NCI-H2171 treated with DMSO at 0.1 percent for 48 hours (cell line): ENCODE measurements at places on chromosomes 7 and 10.

DNA sequence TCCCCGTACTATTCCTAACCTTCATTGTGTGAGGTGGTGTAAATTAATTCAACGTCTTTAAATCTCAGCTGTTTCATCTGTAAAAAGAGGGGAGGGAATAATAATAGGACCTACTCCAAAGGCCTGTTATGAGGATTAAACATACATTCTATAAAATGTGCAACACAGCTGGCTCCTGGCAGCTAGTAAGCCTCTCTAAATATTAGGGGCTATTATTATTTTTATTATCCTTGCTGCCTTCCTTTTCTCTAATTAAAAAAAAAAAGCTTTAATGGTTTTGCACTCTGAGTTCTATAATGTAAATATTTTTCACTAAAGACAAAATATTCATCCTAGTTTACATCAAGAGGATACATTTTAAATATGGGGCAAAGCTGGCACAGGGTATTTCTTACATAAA lies 19.5 kb downstream of the EXOC4 start:
- DNase-seq = no peak

- no peak for DNase-seq
Measured at GRCh38 chr7:117874191-117874700, 1.0 kb upstream of the CTTNBP2 start.

DNA sequence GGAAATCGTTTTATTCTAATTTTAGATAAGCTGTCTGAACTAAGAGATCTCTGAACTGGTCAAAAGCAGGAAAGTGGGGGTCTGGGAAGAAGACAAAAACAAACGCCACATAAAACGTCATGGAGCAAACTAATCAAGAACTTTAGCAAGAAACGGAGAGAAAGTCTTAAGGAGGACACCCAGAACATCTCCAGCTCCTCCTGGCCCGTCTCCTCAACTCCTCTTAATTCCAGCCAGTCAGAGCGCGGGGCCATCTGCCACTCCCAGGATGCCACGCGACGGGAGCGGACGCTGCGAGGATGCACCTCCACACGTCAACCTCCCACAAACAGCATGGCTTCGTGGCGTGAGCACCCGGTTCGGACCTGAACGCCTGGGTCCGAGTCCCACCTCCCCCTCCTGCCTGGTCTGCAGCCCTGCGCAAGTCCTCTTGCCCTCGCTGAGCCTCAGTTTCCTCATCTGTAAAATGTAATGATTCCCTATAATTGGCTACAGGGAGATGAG lies 598 bp downstream of the MMS19 start:
- DNase-seq = peak; percentile 78

DNA sequence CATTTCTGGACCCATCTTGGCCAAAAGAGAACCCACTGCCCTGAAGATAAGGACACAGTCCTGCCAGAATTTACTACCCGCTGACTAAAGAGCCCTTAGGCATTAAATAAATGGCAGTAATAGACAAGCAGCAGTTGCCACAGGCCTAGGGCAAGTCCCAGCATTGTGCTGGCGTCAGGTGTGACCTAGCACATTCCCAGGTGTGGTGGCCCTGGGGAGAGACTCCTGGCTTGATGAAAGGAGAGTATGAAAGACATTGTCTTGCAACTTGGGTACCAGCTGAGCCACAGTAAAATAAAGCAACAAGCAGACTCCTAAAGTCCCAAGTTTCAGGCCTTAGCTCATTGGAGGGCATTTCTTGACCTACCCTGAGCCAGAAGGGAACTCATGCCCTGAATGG lies 715.7 kb upstream of the SORCS1 start:
- no peak for DNase-seq

- DNase-seq = no peak
Measured at GRCh38 chr7:39357648-39358047, 208.6 kb upstream of the YAE1 start.

DNA sequence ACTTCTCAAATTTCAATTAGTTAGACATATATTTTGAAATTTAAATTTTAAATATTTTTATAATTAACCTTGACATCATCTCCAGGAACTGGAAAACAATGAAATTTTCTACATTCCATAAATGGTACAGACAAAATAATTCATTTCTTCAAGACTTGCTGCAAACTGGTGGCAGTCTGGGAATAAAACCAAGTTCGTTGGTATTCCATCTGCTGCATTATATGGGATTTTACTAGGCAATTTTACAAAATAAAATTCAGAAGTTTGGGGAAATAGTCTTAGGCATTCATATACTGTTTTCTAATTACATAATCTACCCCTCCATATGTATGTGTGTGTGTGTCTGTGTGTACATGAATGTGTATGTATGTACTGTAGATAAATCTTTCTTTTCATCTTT lies 984.6 kb upstream of the KCND2 start:
- no peak for DNase-seq

DNA sequence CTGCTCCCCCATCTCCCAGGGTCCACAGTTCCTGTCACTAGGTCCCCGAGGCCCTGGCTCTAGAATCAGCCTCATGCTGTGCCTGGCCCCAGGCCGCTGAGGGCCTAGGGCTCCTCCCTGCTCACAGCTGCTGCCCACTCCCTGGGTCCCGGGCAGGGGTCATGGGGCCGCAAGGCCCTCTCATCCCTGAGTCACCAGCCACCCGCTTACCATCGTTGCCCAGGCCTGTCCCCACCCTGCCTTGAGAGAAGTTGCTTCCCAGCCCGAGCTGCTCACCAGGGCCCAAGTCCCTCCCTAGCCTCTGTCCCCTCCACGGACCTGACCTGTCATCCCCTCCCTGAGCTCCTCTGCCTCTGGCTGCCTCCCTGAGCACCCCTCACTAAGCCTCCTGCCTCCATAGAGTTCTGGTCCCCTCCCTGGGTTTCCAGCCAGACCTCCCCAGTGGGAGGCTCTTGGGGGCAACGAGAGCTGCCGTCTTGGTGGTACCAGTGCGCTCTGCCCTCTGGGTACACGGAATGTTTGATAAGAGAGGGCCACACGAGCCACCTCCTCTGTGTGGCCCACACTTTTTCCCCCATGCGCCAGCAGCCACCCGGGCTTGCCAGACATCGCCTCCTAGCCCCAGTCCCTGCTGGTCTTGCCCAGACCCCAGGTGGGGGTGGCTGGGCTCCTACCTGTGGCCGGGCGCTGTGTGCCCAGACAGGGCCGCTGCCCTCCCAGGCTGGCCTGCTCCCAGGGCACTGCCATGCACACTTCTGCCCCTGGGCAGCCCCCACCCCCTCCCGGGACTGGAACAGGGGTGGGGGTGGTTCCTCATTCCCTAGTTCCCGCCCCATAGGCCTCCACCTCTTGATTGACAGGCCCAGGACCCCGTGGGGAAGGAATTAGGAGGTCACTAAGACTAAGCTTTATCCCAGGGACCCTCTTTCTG lies 21.3 kb downstream of the MLXIPL start:
- DNase-seq = no peak

DNA sequence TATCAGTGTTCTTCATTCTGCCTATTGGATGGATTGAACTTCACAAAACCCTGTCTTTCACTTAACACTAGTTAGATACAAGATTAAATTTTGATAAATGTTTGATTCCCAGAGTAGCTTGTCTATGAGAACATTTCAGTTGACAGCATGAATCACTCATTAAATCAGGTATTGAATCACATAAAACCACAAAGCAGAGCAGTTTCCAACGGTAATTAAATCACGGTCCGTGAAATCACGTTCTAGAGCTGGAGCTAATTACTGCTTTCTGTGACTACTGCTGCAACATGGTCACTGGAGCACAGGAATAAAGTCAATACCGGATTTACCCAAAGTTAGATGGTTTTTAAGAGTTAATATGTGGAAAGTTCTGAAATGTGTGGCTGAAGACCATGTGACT lies 257.8 kb upstream of the PCDH15 start:
- DNase-seq = no peak

DNA sequence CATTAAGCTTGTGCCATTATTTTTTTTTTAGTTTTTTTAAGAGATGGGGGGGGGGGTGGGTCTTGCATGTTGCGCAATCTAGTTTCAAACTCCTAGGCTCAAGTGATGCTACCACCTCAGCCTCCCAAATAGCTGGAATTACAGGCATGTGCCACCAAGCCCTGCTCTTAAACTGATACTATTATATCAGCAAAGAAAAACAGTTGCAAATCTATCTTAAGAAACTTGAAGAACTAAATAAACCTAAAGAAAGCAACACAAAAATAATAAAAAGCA lies 47.5 kb downstream of the BRAF start:
- no peak for DNase-seq

GRCh38 chr7:33933611-33934281 lies 28.4 kb downstream of the BMPER start:
- no peak for DNase-seq

- DNase-seq = peak; percentile 12
Measured at GRCh38 chr10:34814223-34814912, 728 bp downstream of the PARD3 start.

DNA sequence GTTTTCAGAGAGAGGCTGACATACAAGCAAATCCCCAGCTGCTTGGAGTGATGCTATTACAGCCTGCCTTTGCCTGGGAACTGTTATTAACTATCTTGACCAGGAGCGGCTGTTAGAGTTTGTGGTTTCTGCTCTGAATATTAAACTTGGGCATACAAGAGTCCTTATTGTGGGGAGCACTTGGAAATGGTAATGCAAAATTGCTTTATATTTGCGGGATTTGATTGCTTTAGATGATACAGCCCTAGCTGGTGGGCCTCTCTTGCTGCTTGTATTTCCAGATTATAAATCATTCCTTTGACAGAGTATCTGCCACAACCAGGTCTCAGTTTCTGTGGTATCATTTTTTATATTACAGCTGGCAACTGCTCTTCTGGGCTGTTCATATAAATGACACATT lies 101.9 kb upstream of the FAM204A start:
- no peak for DNase-seq

DNA sequence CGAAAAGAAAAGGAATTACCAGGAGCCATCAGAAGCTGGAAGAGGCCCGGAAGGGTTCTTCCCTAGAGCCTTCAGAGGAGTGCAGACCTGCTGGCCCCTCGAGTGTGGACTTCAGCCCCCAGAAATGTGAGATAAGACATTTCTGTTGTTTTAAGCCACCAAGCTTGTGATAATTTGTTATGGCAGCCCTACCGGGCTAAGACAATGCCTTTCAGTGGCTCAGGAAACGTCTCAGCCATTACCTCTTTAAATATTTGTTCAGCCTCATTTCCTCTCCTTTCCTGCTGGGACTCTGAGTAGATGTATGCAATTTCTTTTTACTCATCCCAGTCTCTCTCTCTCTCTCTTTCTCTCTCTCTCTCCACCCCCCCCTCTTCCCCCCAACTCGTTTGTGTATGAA lies 174.7 kb upstream of the GRB10 start:
- no peak for DNase-seq

DNA sequence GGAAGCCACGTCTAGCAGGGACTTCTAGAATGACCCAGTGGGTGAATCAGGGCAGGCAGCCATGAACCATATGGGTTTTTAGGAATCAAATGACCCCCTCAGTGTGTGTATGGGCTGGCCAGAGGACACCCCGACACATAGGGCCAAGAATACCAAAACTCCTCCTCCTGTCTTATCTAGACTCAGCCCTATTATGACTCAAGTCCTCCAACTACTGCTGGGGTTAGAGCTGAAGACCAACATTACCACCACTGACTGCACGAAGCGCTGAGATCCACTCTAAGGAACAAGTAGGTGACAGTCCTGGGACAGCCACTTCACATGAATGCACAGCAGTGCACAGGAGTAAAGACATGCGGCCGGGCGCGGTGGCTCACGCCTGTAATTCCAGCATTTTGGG lies 11.5 kb upstream of the SVOPL start:
- DNase-seq = no peak

DNA sequence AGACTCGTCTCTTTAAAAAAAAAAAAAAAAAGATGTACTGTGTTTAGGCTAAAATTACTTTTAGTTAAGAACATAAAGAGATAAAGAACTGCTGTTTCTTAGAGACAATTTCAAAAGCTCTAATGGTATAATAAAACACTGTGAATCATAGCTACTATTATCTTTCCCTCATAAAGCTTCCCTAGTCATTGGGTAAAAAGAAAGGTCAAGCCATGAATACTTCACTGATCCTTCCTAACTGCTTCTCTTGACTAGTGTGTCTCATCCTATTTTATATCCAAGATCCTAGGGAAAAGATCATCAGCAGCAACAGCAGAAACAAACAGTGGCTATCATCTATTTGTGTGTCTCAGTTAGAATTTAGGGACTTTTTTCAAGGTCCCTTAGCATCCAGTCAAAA lies 10.5 kb downstream of the YME1L1 start:
- DNase-seq = no peak

DNA sequence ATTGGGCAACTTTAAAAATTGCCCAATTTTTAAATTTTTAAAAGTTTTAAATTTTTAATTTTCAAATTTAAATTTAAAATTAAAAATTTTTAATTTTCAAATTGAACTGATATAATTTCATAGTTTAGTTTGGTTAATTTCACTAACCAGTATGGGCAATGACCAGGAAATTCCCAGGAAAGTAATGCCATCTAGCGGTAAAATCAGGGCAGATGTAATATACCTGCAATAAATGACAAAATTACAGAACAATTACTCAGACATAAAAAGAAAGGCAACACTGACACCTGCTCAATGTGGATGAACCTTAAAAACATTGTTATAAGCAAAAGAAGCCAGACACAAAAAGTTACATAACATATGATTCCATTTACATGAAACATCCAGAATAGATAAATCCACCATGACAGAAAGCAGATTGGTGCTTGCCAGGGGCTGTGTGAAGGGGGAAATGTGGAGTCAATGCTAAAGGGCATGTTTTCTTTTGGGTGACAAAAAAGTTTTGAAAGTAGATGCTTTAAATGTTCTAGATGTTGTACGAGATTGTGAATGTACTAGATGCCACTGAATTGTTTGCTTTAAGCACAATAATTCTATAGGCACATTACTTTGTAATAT lies 28.6 kb upstream of the SLC16A12 start:
- DNase-seq = peak; percentile 23

DNA sequence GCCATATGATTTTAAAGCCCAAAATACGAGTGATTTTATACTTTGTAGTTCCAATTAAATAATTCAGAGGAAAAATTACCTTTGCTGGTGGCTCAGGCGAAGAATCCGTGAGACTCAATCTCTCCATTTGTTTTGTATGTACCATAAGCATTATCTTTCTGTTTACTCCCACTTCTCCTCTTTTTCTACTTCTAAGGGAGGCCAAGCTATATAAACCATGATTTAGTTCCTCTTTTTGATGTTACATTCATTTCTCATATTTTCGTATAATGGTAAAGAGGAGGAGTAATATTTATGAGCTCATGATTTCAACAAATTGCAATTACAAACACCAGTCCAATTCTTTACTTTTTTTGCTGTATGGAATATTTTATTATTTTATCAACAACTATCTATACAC lies 50.6 kb upstream of the TES start:
- DNase-seq = no peak

DNA sequence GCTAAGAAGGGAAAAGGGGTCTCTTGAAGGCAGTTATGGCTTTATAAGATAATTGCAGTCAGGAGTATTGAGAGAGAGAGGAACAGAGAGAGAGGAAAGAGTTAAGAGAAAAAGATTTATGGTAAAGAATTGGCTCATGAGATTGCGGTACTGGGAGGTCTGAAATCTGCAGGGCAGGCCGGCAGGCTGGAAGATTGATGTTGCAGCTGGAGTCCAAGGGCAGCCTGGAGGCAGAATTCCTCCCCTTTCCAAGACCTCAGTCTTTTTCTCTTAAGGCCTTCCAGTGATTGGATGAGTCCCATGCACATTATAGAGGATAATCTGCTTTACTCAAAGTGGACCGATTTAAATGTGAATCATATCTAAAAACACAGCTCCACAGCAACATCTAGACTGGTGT lies 68.4 kb downstream of the HACD1 start:
- no peak for DNase-seq
